ENCODE measurements at places on chromosomes 3 and 15.
A peak's percentile ranks its signal among the peaks of the same experiment; 100 is the strongest.

- peak; percentile 26 for DNase-seq
These were observed 1.3 kb upstream of the PIGZ start for GRCh38 chr3:196969660-196970546.

- no peak for DNase-seq
These were observed 128.0 kb downstream of the BBX start for GRCh38 chr3:107650788-107651187.

DNA sequence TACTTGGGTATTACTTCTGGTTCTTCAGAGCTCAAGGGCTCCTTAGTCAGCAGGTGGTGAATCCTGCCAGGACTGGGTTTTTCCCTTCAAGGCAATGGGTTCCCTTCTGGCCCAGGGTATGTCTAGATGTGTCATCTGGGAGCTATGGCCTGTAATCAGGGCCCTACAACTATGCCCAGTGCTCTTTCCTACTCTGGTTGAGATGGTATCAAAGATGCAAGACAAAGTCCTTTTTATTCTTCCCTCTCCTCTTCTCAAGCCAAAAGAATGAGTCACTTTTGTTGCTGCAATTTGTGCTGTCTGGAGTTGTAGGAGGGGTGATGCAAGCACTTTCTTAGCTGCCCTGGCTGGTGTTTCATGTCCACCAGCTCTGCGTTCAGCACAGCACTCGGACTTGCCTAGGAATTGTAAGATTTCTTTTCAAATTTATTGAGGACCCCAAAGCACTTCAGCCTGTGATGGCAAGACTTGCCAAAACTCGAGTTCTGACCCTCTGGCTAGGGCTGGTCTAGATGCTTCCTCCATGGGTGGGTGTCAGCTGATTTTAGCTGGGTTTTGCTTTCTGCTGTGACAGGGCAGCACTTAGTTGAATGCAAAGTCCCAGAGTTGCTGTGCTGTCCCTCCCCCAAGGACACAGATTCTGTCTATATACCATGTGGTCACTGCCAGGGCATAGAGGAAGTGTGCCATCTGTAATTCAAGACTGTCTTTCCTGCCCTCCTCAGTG lies 129.2 kb upstream of the CBLB start:
- DNase-seq: no peak

DNA sequence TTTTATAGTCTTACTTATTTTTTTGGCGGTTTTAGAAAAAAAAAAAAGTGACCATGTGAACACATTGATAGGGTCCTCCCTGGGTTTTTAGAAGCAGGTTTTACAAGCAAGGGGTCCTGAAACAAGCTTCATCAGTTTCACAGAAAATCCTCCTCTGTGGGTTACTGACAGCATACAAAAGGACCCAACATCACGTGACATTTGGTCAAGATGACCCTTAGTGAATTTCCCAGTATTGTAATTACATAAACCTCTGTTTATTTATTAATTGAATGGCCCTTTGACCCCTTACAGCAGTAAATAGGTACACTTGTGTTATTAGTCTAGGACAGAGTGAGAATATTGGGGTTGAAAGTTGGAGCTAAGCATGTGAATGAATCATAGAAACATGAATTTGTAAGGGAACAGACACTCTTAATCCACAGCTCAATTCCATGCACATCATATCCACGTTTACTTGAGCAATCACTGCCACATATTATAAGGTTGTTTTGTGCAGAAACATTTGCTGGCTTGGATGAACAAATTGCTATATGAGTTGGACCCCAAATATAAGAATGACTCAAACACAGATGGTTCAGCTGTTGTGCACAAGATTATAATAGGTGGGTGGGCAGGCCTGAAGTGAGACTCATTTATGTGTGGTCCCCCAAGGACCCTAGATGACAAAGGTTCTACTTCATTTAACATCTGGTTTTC lies 137.5 kb downstream of the ZNF385D start:
- no peak for DNase-seq

DNA sequence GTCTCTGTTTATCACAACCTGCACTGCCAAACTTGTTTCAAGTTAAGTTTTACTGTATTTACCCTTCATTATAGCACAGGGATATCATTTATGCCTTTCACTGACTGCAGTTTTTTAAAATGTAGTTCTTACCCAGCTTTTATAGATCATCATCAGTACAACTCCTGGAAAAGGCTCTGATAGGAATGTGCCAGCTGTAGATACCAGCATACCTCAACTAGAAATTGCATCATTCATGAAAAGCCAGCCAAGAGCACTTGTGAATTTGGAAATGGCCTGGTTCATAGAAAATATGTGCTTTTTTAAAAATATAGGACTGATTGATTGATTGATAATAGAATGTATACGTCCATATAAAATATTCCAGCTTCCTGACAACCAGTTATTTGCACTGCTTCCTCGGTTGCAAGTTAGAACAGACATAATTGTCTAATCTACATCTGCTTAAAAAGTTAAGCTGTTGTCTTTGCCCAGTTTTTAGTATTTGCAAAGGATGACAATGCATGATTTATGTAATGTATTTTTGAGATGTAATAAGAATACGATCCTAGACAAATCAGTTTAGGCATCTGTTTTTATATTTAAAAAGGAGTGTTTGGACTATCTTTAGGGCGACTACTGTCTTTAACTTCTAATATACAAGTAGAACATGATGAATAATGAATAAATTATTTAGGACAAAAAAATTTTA lies 58.5 kb downstream of the DCUN1D1 start:
- DNase-seq: no peak

GRCh38 chr3:42805141-42805821 lies 991 bp upstream of the HIGD1A start:
- no peak for DNase-seq

DNA sequence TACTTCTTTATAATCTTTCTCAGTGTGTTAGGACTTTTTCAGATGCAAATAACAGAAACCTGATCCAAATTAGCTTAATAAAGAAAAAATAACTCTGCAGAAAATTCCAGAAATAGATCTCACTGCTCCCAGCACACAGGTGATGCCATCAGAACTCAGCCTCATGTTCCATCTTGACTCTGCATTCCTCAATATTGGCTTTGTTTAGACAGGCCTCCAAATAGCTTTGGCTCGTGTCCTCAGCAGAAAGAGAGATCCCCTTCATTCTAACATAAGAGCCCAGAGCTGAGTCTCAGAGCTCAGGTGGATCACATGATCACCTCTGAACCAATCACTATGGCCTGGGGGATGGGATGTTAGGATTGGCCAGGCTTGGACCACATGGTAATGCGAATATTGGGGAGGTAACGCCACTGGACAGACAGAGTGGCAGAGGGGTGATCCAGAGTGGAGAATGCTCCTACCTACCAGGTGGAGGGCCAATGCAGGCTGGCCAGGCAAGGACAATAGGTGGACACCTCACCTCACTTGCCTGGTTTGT lies 46.6 kb upstream of the TBC1D21 start:
- no peak for DNase-seq

- DNase-seq: peak; percentile 52
These were observed 140.5 kb upstream of the TBL1XR1 start for GRCh38 chr3:177337541-177338331.

GRCh38 chr3:76841747-76842146 lies 198.2 kb upstream of the ROBO2 start:
- DNase-seq: no peak

GRCh38 chr15:84722628-84723027 lies 6.7 kb upstream of the SEC11A start:
- no peak for DNase-seq

- DNase-seq: no peak
These were observed 42.2 kb upstream of the B3GNT5 start for GRCh38 chr3:183210862-183211341.

- DNase-seq: no peak
These were observed 268.5 kb downstream of the WNT5A start for GRCh38 chr3:55218577-55218976.

GRCh38 chr3:179604321-179605078 lies at the start of the genes MRPL47 and NDUFB5:
MRPL47 (minus strand) TSS chr3:179604638; CDS start chr3:179604624, 14 bp downstream.
NDUFB5 (plus strand) TSS chr3:179604794; CDS start chr3:179604816, 22 bp downstream.
- DNase-seq: peak; percentile 82

- no peak for DNase-seq
These were observed 766.8 kb downstream of the TBL1XR1 start for GRCh38 chr3:176430244-176431037.

DNA sequence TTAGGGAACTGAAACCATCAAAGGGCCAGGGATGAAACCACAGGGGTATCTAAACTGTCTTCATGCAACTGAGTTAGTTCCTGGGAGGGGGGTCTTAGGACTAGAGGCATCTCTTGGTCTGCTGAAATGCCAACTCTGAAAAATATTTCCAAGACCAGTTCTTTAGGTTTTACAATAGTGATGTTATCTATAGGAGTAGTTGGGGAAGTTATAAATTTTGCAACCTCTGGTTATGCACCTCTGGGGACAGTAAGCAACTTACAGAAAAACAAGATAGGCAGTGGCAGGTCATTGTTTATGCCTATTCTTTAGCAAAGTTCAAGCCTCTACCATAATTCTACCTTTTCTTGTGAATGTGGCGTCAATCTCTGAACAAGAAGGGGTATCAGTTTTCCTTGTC lies 60.5 kb upstream of the MINAR1 start:
- DNase-seq: no peak

DNA sequence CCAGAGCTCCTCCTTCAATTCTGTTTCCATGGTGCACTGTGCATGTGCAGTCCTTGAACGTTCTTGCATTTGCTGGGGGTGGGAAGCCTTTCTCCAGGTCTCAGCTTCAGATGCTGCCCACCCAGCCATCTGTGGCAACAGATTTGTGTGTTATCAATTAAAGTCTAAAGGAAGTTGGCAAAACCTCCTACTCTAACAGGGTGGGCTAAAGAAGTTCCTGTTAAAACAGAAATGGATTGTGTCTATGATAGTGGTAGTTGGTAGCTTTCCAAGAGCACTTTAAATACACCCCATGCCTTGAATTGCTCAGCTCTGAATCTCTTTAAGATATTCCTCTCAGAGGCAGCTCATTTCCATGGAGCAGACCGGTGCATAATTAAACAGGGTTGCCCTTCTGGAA lies 488.0 kb upstream of the SUCLG2 start:
- no peak for DNase-seq

DNA sequence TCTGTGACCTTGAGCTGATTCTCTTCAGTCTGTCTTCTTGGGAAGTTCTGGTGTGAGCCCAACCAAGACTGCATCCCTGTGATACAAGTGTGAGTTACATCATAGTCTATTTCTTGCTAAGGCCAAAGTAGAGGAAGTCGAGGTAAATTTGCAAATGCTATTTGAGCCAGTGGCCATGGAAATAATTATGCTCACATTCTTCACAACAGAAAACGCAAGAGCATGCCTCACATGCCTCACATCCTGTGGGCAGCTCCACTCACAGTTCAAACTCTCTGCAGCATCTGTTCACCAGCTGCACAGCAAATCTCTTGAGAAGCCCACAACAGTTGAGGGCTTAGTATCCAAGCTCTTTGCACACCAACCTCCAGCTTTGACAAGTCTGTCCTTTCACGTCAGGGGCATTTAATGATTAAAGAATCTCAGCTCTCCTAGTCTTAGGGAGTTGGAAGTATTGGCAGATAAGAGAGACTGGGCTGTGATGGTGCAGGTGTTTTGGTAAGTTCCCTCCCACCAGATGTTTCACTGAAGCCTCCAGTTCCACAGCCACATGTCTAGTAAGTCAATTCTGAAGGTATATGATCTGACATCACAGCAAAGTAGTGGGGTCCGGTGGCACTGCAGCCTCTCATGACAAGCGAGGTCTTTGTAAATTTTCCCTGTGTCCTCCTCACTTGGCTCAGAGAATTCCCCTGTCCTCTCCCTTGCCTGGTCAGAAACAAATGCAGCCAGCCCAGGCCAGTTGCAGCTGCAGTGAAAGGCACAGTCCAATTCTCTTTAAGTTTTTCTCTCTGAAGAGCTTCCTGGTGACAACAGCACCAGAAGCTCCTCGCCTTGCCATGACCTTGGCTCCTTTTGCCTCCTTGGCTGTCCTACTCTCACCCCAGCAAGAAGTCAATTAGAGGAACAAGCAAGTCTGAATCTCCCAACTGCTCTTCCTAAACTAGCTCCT lies 166.1 kb downstream of the SSR3 start:
- DNase-seq: no peak

GRCh38 chr3:169701457-169701856 lies 37.9 kb upstream of the MECOM start:
- DNase-seq: no peak

- DNase-seq: no peak
These were observed 52.1 kb downstream of the MYZAP start for GRCh38 chr15:57643826-57644225.

DNA sequence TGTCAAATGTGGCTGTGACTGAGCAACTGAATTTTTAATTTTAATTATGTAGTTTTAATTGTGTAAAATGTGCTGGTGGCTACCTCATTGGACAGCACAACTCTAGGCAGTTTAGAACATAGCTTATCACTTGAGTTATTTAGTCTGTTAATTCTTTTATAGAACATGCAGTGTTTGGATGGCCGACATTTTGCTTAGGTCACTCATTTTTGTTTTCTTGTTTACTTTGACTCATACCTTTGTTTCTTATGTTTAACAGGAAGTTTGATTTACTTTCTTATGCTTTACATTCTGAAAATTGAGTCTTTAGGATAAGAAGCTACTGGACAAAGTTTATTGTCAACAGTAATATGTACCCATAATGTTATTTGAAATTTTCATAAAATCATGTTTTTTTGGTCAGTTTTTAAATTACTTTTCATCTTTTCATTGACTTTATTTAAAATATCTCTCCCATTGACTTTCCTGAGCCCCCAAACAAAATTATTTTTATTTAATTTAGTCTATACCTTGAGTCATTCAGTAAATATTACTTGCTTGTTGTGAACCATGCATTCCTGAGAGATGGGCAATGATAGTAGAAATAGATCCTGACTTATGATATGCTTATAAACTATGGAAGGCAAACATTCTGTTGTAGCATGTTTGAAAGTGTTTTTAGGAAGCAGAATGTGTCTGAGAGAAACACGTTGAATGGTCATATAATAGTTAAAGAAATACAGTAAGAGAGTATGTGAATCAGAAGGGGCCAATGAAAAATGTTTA lies 60.6 kb downstream of the TCF12 start:
- no peak for DNase-seq

DNA sequence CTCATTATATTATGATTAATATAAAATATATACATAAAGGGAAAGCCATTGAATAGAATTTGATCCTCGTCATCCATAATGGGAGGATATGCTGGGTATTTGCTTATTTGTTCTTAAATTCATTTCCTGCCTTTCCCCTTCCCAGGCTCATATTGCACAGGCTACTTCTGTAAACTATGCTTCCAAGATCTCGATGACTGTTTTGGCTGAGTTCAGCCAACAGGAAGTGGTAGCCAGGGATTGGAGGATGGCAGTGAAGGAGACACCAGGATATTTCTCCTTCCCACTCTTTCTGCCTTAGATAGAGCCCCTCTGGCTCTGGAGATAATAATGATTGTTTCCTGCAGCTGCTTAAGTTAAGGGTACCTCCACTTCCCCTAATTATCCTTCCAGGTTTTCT lies 44.3 kb upstream of the DYNC1LI1 start:
- DNase-seq: no peak

Measured in activated T-helper 1 cell treated with anti-CD3 and anti-CD28 coated beads, Interleukin-2, amount 50 U/mL, for 16 hours (primary cell).